IPS-NIHi11 (cell line): ENCODE measurements at places on chromosomes 1 and 21.
A peak's percentile ranks its signal among the peaks of the same experiment; 100 is the strongest.

DNA sequence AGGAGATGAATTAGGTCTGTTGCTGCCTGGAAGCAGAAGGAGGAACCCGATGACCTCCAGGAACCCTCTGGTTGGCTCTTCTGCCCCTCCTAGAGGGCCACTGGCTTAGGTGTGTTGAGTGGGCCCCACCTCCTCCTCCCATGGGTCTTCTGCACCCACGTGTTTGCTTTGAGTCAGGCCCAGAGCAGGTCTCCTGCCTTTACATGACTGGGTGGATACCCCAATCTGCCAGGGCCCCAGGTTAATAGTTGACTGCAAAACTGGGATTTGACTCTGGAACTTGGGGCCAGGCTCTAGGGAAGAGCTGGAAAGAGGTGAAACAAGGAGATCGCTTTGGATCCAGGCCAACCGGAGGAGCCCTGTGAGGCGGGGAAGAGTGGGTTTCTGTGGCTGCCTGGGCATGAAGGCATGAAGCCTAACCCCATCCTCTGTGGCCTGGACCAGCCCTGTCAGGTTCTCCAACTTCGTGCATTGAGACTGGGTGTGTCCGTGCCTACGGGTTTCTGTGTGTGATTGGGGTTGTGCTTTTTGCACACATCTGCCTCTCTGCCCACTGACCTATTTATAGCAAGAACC is 7.8 kb upstream of the LAD1 start:
- no peak for DNase-seq

DNA sequence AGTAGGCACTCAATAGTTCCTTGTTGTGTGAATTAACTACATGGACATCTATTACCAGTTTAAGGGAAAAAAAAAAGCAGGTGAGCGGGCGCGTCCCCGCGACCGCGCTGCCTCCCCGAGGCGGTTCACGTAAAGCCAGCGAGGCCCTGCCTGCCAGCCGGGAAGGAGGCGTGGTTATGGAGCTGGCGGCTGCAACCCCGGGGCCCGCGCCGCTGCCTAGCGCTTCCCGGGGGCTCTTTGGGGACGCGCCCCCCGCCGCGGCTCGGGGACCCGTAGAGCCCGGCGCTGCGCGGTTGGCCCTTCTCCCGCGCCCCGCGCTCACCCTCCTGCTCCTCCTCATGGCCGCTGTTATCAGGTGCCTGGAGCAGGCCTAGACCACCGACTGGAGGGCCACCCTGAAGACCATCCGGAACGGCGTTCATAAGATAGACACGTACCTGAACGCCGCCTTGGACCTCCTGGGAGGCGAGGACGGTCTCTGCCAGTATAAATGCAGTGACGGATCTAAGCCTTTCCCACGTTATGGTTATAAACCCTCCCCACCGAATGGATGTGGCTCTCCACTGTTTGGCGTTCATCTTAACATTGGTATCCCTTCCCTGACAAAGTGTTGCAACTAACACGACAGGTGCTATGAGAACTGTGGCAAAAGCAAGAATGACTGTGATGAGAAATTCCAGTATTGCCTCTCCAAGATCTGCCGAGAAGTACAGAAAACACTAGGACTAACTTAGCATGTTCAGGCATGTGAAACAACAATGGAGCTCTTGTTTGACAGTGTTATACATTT is 2.6 kb upstream of the CC2D1B start:
- peak; percentile 82 for DNase-seq

DNA sequence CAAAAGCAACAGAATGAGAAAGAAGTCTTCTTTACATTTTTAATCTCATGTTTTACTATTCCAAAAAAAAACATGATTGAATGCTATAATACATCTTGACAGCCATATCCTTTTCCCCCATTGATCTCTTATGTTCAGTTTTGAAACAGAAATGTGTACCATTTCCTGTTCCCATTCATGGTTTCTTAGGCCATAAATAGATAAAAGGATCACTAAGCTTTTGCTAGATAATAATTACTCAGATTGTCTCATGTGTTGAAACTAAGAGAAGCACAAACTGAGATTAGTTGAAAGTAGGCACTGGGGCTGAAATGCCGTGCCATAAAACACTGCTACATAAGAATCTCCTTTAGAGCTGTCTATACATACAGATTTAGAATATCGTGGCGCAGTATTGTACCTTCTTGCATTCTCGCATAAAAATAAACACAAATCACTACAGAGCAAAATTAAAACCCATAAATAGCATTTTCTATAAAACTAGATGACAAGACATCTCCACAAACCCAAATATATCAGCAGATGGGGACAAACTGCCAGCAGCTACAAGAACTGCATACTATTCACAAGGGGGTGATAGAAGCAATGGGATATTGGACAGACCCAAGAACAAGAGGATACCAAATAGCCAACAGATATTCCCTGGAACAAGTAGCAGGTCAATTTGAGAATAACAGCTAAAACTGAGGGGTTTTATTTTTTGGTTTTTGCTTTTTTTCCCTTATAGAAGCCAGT is 405.3 kb upstream of the PRMT6 start:
- DNase-seq = no peak

DNA sequence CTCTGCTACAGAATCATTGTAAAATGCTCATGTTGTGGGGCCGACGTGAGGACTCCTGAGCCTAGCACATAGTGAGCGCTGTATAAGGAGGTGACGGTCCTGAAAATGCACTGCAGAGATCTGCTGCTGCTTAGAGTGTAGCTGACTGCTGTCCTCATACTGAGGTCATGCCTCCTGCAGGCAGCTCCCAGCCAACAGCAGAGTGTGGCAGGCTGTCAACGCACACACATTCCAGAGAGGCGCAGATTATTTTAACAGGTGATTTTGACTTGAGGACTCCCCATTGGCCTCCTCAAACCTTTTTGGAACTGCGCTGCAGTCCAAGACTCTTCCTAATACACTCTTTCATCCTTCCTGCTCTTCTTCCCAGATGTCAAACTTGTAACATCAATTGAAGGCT is 119.8 kb upstream of the KCNJ6 start:
- DNase-seq = no peak

- no peak for DNase-seq
Measured at GRCh38 chr21:29896884-29897283, 42.9 kb downstream of the GRIK1 start.

DNA sequence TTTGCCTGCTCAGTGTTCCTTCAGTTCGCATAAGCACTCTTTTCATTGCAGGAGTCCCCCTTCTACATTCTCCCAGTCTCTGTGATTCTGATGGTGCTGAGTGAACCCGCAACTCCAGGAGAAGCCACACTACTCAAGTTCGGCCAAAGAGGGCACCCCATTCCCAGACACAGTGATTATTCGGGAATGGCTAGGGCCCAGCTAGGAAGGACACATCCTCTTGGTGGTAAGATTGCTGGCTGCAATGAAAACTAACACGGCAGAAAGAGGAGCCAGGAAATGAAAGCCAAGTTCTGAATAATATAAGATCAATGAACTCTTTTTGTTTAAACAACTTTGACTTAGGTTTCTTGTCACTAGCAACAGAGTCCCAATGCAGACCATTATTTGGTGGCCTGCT is 14.9 kb downstream of the CREG1 start:
- peak; percentile 74 for DNase-seq

DNA sequence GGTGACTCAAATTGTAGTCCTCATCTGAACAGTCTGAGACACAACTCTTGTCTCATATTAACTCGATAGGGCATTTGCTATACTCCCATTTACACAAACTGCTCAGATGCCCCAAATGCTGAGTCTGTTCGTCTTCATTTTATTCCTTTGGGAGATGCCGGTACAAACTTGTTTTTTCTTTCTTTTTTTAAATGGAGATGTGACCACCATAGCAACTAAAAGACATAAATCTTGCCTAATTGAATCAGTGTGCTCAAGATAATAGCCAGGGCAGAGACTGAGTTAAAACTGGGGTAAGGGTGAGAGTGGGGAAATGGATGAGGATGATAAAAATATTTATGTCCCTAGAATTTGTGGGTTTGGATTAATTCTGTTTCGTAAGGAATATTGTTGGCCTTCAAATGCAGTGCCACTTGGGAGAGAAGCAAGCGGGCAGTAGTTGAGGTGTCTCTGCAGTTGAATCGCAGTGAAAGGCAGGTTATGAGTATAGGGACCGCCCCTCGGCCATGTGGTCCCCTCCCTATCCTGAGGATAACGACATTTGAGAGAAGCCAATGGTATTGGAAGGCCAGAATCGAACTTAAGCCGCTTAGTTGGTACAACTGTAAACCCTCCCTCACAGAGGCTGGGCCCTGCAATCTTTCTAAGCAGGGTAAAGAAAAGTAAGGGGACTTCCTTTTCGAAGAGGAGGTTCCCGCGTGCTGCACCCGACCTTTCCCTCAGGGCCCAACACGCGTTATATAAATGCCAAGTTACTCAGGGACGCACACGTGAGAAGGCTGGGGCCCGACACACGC is 859 bp upstream of the LRRC8B start:
- DNase-seq = peak; percentile 67

- no peak for DNase-seq
Measured at GRCh38 chr1:27664291-27664690, 7.7 kb downstream of the IFI6 start.

- no peak for DNase-seq
Measured at GRCh38 chr1:58762806-58763205, 21.0 kb downstream of the JUN start.

GRCh38 chr1:59431566-59432294 is 134.8 kb downstream of the FGGY start:
- DNase-seq = no peak

DNA sequence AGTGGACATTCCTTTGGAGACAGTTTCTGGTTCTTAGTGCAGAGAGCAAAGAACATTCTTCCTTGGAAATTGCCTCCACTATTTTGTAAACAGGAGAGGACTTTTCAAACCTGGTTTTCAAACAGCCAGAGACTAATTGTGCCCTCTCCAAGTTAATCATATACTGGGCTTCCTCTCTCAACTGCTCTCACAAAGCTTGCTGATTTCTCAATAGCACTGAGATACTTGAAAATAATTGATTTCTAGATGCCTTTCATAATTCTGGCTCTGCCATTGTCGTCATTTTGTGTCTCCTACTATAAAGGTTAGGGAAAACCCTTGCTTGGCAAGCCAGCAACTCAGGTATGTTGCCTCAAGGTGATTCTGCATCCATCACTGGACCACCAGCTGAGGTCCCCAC is 56.0 kb downstream of the KCNJ15 start:
- DNase-seq = no peak

DNA sequence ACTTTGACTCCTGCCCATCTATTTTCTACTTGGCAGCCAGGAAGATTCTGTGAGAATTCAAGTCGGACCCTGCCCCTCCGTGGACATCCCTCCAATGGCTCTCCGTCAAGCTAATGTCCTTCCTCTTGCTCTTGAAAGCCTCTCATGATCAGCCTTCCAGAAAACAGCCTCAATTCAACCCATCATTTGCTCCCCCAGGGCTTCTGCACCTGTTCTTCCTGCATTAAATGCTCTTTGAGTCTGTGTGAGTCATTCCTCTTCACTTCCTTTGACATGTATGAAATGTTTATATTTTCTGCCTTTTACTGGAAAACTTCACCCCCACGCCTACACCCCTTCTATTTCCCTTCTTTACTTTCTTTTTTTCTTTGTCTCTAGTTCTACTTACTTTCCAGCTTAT is 734.1 kb upstream of the ZP4 start:
- DNase-seq = no peak

GRCh38 chr1:14607295-14607694 is 8.8 kb downstream of the KAZN start:
- no peak for DNase-seq

DNA sequence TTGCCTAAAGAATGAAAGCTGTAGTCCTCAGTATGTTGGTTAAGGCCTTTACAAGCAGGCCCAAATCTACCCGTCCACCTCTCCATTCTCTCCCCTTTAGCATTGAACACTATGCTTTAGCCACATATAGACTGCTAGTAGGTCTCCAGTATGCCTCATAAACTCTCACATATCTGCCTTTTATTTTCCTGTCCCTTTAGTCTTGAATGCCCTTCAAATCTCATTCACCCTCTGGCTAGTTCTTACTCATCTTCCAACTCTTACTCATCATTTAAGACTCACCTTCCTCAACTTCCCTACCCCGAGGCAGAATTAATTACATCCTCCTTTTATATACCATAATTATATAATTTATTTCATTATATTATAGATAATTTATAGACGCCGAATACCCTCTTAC is 78.7 kb upstream of the TSPAN2 start:
- no peak for DNase-seq

GRCh38 chr1:165411396-165411795 is 33.5 kb downstream of the RXRG start:
- DNase-seq = no peak

- no peak for DNase-seq
Measured at GRCh38 chr1:93047618-93048017, 31.5 kb upstream of the MTF2 start.

DNA sequence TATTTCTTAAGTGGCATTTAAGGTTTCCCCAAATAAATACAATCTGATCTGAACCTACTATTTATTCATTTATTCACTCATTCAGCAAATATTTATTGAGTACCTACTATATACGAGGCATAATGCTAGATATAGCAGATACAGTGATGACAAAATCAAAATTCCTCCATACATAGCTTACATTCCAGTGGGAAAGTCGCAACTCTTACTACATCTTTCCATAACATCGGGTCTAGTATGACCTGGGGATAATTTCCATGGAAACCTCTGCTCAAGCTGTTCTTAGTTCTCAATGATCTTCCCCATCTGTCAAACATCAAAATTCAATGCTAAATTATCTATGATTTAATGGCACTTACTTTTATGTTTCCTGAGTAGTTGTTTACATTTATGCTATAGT is 70.8 kb upstream of the PRKACB start:
- DNase-seq = no peak

DNA sequence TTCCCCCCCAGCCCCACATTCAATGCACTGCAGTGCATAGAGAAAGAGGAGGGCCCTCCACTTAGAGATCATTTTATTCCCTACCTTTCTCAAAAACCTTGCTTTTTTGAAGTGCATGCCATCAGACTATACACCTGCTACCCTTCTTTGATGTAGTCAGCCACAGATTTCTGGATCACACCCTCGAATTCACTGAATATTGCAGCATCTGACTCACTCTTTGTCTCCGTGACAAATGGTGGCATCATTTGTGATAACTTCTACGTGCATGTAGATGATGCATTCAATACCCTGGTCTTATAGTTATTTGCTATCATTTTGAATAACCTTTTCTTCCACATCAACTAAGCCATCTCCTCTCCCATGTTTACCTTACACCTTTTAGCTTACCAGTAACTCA is 310.3 kb upstream of the SGIP1 start:
- DNase-seq = no peak

DNA sequence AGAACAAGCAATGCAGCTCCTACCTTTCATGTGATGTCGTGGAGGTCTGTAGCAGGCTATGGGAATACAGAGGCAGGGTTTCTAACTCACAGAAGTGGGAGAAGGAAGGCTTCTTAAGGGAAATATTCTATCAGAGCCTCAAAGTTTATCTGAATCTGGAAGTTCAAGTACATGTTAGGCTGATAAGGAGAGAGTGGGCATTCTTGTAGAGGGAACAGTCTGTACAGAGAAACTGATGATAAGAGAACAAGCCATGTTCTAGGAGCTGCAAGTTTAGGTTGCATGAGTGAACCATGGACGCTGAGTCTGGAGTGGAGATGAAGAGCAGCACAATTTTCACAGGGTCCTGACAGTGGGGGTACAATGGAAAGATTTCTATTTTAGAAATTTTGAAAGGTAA is 344.0 kb downstream of the CHRM3 start:
- no peak for DNase-seq

GRCh38 chr21:44735821-44736220 is 24.4 kb upstream of the TSPEAR start:
- DNase-seq = no peak

GRCh38 chr1:207836591-207837347 is 74.2 kb downstream of the CD34 start:
- DNase-seq = no peak

- no peak for DNase-seq
Measured at GRCh38 chr1:50106095-50106761, 2.5 kb upstream of the ELAVL4 start.

- no peak for DNase-seq
Measured at GRCh38 chr1:160630523-160631451, 16.1 kb downstream of the SLAMF1 start.
